ENCODE measurements at places on chromosomes 11 and 22.

DNA sequence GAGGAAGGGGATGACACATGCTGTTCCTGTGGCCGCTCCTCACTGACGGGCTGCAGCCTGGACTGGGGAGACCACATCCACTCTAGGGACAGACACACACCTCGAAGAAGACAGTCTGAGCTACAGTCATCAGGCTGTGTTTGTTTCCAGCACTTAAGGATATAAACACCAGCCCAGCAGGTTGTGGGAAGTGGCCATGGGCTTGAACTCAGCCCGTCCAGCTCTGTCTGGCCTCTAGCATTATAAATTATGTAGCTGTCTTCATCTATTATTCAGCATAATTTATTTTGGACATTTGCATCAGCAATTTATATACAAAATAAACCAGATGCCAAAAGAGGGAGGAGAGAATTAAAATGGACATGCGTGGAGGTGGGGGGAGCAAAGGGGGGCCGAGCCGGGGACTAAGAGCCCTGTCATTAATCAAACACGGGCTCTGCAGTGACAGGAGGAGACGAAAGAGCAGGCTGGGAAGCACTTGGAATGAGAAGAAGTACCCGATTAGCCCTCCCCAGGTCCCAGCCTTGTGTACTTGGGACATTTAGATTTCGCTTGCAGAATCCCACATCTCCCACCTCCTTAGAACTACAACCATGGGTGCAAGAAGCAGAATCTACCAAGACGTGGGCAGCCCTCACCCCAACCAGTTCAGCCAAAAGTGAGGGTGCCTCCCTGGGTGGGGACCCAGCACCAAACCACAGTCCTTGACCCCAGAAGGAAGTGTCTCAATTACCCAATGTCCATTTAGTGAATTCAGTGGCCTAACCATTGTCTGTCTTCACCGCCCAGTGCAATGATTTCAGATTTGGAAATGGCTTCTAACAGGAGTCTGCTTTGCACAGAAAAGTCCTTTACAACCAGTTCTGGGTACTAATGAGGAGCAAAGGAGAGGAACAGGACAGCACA lies 309.6 kb downstream of the OPCML start:
- DNase-seq, result no peak

DNA sequence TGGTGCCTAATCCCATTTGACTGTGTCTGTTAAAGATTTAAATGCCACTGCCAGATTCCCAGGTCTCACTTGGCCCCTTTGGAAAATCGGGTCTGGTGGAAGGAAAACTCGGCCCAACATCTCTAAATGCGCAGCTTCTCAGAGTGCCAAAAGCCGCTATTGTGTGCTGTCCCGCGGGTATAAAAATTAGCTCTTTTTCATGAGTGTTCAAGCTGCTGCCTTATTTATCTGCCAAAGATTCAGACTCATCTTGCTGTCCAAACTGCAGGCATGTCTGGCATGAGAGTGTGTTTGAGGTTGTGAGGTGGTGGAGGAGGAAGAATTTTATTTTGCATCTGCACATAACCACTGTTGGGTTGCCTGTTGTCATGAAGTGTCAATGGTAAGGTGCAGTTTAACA lies 91.4 kb downstream of the NELL1 start:
- DNase-seq, result no peak

DNA sequence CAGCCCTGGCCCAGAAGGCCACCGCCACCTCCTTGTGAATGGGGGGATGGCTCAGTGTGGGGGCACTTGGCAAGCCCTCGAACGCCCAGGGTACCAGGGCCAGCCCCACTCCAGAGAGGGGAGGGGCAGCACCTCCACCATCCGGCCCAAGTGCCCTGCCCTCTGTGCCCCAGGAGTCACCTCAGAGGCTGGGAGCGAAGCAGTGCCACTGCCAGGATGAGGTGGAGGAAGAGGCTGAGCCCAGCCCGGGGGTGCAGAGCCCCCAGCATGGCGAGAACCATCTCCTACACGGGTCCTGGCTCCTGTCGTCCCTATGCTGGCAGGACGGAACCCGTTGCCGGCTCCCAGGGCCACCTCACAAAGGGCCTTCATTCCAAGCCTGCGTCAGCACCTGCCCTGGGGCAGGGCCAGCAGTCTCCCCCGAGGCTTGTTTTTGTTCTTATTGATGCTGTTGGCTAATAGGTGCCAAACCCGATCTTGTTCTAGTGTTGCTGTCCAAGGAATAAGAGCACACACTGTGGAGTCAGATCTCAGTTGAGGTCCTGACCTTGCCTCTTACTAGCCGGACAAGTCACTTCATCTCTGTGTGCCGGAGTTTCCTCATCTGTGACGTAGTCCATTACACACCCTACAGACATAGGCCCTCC lies at the start of gene FREY1:
Gene FREY1, minus strand, starts transcription at position 307 of the 647 bp plus-strand sequence. Its CDS starts 26 bp downstream, at position 281.
- no peak for DNase-seq

GRCh38 chr11:70203751-70204465 lies 812 bp downstream of the FADD start:
- DNase-seq, result peak; percentile 66

- DNase-seq, result no peak
These were observed 679.6 kb downstream of the NTM start for GRCh38 chr11:132050049-132050448.

DNA sequence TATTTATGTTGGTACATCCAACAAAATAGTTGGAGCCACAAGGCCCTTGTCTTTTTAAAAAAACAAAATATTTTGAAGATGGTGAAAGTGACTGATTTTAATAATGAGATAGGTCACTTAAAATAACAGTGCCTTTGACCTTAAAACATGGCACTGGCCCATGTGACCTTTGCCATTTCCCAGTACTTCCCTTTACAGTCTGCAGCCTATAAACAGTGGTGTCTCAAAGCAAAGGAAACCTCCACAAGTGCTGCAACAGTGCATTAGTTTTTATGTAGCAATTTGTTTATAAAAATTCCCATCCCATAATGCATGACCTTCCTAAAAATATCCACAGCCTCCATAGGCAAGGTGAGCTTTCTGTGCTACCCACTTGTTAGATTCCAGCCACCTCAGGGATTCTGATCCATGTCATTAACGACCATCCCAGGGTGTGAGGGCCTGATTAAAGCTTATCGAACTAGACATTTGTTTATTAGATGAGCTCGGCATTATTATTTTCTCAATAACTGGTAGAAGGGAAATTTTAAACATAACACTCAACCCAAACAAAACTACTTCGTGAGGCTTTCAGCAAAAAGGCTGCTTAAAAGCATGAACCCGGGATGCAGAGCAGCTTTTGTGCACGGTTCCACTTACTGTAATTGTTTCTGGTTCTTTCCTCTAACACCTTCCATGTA lies 28.0 kb upstream of the CRKL start:
- DNase-seq, result no peak
